ENCODE measurements at places on chromosomes 5 and 9. TPM values are rescaled to one million over a fixed set of nuclear protein-coding genes. Genes with fewer than 3 reads are reported as not detected.

The KIF4B gene
- 0.02 TPM for polyA plus RNA-seq

- H3K4me1 ChIP-seq, result no peaks in the 10 kb centered on the region
- DNase-seq, result no peak
Observed at GRCh38 chr5:120988941-120989340, 524.8 kb downstream of the PRR16 start.

DNA sequence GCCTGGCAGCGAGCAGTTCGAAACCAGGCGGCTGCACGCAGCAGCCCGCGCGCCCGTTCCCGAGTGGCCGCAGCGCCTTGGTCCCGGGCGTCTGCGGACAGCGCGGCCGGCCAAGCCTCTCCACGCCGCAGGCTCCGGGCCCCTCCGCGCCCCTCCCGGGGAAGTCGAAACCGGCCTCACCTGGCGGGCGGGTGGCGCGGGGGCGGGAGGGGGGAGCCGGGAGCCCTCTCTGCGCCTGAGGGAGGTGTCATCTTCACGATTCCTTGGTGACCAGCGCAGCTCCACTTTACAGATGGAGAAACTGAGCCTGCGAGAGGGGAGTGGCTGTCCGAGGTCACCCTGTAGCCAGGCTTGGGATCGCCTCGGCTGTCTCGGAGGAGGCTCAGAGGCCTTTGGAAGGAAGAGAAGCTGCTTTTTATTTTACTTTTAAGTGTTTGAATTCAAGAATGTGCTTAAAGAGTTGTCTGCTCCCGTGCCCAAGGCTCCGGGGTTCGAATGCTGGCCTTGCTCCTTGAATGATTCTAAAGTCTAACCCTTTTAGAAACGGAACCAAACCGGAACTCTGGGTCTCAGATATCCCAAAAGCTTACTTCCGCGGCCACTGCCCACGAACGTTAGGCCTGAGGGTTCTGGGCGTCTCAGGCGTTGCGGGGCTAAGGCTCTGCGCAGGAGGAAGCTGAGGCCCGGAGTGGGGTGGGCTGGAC lies 662 bp downstream of the SUSD3 start:
- H3K36me3 ChIP-seq, result no peaks in the 10 kb centered on the region
- no peak overlapping the region for H3K4me3 ChIP-seq
- H3K27ac ChIP-seq, result no peak overlapping the region
- peak; percentile 57 for DNase-seq

DNA sequence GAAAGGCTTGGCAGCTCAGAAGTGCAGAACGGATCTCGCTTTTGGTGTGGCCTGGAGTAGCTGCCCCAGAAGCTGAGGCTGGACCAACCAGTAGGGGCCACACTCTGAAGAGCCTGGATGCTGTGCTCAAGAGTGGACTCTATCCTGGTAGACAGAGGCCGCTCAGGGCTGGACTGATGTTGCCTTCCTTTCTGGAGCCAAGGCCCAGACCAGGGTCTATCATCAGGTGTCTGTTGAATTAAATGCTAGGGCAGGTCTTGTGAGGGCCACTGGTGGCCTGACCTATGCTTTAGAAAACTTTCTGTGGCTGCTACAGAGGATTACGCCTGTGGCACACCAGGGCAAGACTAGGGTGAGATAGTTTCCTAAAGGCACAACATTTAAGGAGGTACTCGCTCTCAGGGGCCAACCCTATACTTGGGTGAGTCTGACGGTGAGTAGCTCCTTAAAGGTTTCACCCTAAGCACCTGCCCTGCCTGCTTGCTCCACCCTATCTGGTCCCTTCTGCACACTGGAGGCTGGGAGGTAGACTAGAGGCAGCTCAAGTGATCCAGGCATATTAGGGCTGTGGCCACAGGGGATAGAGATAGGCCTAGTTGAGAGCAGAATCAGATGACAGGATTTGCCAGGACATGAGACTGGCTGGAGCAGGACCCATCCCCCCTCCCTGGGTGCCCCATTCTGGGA lies 9.8 kb upstream of the IRF1 start:
- H3K4me1 ChIP-seq, result peaks cover 13% of the 10 kb centered on the region
- no peak overlapping the region for H3K4me3 ChIP-seq
- no peaks in the 10 kb centered on the region for H3K27me3 ChIP-seq
- no peaks in the 10 kb centered on the region for H3K36me3 ChIP-seq
- H3K27ac ChIP-seq, result no peak overlapping the region
- no peak for DNase-seq

DNA sequence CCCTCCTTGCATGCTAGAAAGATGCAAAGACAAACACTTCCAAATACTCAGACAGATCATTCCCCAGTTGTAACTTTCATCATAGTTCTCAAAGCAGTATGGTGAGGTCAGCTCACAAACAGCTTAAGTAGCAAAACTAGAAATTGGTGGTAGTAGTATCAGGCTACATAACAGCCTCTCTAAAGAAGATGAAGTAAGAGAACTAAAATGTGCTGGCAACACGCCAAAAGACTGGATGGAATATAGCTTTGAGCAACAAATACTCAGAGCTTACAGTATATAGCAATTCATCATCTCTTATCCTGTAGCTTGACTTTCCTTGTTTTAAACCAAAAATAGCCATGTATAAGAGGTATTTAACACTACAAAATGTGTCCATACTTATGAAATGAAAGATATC lies 7.5 kb downstream of the PFDN1 start:
- H3K4me3 ChIP-seq, result no peak overlapping the region
- DNase-seq, result no peak
- peaks cover 3% of the 10 kb centered on the region for H3K36me3 ChIP-seq
- H3K27me3 ChIP-seq, result no peaks in the 10 kb centered on the region
- H3K4me1 ChIP-seq, result no peaks in the 10 kb centered on the region

GRCh38 chr9:134252084-134252830 lies 74.0 kb upstream of the RXRA start:
- H3K27ac ChIP-seq, result no peak overlapping the region
- no peaks in the 10 kb centered on the region for H3K36me3 ChIP-seq
- H3K27me3 ChIP-seq, result no peaks in the 10 kb centered on the region
- H3K4me3 ChIP-seq, result no peak overlapping the region

- no peak for DNase-seq
- no peaks in the 10 kb centered on the region for H3K27me3 ChIP-seq
- no peak overlapping the region for H3K27ac ChIP-seq
- H3K4me3 ChIP-seq, result no peak overlapping the region
Observed at GRCh38 chr9:129469188-129469987, 151.5 kb downstream of the C9orf50 start.

DNA sequence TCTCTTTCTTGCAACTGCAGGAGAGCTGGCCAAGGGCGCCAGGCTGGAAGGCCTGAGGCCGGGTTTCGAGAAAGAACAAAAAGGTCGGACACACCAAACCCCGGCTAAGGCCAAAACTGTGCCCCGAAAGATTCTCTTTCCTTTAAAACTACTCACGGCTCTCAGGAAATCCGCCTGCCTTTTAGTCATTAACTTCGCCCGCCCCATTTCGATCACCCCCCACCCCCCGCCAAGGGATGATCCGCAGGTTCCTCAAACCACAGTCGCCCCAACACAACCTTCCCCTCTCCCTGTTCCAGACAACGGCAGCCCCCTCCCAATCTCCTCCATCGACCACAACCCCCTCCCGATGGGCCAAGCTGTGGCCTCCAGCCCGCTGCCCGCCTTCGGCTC lies 536 bp downstream of the FEM1C start:
- H3K27ac ChIP-seq, result peak overlapping the region; percentile 96
- DNase-seq, result no peak
- no peaks in the 10 kb centered on the region for H3K27me3 ChIP-seq

The SH3RF2 gene
- 0.87 TPM for polyA plus RNA-seq

- no peak for DNase-seq
- no peaks in the 10 kb centered on the region for H3K36me3 ChIP-seq
- H3K27ac ChIP-seq, result no peak overlapping the region
- H3K27me3 ChIP-seq, result no peaks in the 10 kb centered on the region
- H3K4me3 ChIP-seq, result no peak overlapping the region
Observed at GRCh38 chr5:163846512-163846911, 341.1 kb downstream of the MAT2B start.

- H3K27ac ChIP-seq, result no peak overlapping the region
- no peak overlapping the region for H3K4me3 ChIP-seq
- no peaks in the 10 kb centered on the region for H3K27me3 ChIP-seq
- DNase-seq, result no peak
- peaks cover 4% of the 10 kb centered on the region for H3K36me3 ChIP-seq
Observed at GRCh38 chr9:12712532-12712931, 19.3 kb downstream of the TYRP1 start.

DNA sequence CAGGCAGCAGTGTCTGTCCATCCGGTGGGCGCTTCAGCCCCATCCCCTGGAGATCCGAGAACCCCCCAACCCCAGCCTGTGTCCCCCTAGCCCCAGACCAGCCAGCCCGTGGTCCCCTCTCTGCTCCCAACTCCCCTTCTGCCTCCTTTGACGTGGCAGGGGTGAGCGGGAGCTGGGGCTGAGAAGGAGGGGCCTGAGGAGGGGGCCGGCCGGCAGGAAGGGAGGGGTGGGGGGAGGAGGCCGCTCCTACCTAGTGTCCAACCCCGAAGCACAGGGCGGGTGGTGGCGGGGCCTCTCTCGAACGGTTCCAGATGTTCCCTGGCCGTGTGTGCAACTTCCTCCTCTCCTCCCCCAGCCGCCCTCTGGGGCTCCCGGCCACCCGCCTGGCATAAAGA lies 31.0 kb downstream of the GOLGA2 start:
- H3K27me3 ChIP-seq, result no peaks in the 10 kb centered on the region
- DNase-seq, result peak; percentile 96
- peak overlapping the region; percentile 39 for H3K4me3 ChIP-seq
- H3K27ac ChIP-seq, result peak overlapping the region; percentile 97

- H3K4me3 ChIP-seq, result no peak overlapping the region
- peaks cover 33% of the 10 kb centered on the region for H3K27me3 ChIP-seq
- no peak overlapping the region for H3K27ac ChIP-seq
- DNase-seq, result no peak
Observed at GRCh38 chr9:343773-344172, 129.1 kb downstream of the DOCK8 start.

The TOR1B gene
- 37.4 TPM for polyA plus RNA-seq

DNA sequence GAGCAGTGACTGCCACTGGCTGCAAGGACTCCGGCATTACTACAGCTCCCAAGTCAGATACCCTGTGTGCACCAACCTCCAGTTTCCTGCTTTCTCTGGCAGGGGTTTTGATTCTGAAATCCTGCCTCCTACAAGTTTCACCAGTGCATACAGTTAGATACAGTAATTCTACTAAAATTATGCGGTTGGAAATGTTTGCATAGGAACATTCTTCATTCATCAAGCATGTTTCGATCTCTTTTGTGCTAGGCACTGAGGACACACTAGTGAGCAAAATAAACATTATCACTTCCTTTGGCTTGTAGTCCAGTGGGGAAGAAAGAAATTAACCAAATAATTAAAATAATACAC lies 152.2 kb downstream of the TMEM167A start:
- no peaks in the 10 kb centered on the region for H3K27me3 ChIP-seq
- H3K27ac ChIP-seq, result no peak overlapping the region
- no peak overlapping the region for H3K4me3 ChIP-seq
- no peaks in the 10 kb centered on the region for H3K4me1 ChIP-seq
- no peak for DNase-seq

The ISL1 gene
- 15.2 TPM for polyA plus RNA-seq

DNA sequence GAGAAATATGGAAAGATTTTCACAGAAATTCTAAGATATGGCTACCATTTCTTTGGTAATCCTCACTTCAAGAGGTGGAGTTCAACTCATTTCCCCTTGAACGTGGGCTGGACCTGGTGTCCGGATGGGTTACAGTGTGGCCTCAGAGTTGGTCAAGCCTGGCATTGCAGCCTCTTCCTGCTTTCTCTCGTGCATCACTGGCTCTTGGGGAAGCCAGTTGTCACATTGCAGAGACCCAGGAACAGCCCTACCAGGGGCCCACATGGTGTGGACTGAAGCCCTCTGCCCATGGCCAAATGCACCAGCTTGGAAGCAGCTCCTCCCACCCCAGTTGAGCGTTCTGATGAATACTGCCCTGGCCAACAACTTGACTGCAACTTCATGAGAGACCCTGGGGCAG lies 47.7 kb upstream of the FCN1 start:
- H3K4me3 ChIP-seq, result no peak overlapping the region
- H3K27ac ChIP-seq, result no peak overlapping the region
- no peaks in the 10 kb centered on the region for H3K36me3 ChIP-seq
- peaks cover 2% of the 10 kb centered on the region for H3K4me1 ChIP-seq
- no peaks in the 10 kb centered on the region for H3K27me3 ChIP-seq

DNA sequence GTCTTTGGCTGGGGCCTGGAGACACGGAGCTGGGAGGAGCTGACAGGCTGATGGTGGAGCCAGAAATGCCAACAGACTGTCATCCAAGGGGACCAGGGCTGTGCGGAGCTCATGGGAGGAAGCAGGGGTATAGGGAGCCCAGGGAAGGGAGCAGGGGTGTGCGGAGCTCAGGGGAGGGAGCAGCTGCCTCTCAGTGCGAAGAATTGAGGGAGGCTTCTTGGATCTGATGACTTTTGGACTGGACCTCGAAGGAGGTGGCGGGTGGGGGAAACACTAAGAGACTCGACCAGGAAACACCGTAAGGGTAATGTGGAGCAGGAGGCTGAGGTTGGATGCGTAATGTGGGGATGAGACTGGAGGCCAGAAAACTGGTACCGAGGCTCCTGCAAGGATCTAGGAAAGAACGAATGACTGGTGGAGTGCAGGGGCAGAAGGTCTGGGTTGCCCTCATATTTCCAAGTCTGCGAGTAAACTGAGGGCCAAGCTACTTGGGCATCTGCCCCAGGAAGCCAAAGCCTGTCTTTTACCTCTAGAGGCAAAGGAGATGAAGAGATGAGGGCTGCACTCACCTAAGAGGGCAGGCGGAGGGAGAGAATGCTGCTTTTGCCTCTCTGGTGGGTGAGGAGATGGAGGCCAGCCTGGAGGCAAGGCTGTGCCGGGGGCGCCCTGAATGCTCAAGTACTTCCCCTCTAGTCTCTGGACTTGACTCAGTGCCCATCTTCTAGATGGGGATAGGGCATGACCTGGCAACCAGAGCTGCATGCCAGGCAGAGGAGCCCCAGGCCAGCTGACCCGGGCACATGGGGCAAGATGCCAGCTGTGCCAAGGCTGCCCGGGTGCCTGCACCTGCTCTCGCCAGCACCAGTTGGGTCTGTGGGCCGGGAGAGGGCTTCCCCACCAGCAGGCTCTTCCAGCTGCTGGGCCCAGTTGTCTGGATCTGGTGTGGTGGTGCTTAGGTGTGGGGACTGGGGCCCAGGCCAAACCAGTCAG lies 2.3 kb downstream of the PTGS1 start:
- no peaks in the 10 kb centered on the region for H3K27me3 ChIP-seq
- DNase-seq, result no peak
- peaks cover 9% of the 10 kb centered on the region for H3K4me1 ChIP-seq

GRCh38 chr9:100020121-100020795 lies 78.5 kb downstream of the ERP44 start:
- no peaks in the 10 kb centered on the region for H3K4me1 ChIP-seq
- no peak overlapping the region for H3K4me3 ChIP-seq
- no peaks in the 10 kb centered on the region for H3K27me3 ChIP-seq
- no peak for DNase-seq

Data from SK-N-SH (cell line).